ENCODE measurements at places on chromosomes 7 and 10.

DNA sequence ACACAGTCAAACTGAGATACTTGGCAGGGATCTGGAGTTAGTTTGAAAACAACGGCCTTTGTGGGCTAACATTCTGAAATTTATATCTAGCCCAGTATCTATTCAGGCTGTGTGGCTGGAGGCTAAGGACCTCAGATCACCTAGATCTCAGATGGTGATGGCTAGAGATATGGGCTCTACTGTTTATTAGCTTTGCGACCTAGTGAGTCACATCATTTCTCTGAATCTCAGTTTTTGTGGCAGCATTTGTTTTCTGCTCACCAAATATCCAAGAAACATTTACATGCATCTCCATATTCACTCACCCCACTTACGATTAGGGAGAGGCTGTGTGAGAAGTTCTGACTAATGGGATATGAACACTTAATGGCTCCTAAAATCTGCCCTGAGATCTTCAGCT lies 503.9 kb downstream of the KIF20B start:
- DNase-seq = no peak

- no peak for DNase-seq
Measured at GRCh38 chr10:7265396-7266123, 145.3 kb downstream of the SFMBT2 start.

DNA sequence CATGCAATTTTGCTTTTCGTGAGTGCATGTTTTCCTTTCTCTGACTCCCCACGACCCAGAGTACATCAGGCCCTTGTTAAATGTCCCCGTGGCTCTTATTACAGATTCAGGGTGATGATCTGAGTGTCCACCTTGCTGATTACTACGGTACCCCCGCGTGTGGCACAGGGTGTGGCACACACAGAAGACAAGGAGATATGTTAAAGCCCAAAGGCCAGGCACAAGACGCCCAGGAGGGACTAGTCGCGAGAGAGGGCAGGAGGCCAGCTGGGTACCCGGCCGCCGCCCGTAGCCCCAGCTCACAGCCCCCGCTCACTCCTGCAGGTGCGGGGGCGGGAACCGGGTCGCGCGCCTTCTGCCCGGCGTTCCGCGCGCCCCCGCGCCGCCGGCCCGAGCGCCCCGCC lies 281 bp upstream of the EXOC6 start:
- no peak for DNase-seq

- DNase-seq = no peak
Measured at GRCh38 chr7:28410628-28411531, 1.4 kb upstream of the CREB5 start.

DNA sequence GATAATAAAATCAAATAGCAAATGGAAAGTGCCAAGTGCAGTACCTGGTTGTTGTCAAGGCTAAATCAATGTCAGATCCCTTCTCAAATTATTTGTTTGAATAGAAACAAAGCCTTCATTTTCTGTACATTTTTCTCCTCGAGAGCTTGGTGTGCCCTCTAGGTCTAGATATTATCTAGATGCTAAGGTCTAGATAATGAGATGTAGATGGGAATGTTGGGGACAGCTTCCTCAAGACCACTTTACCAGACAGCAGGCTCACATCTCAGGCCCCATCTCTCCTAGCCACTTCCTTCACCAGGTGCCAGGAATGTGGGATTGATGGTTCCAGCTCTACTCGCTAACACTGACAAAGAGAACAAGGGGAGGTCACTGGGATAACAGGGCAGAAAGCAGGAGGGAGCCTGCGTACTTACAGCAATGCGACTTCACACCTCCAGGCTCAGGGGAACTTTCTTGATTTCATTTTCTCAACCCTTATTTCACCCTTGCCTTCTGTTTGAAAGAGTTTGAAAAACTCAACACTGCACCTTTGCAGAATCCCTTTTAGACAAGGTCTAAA lies 451.4 kb upstream of the VSTM2A start:
- DNase-seq = no peak

Data from activated CD8-positive, alpha-beta memory T cell treated with anti-CD3 and anti-CD28 coated beads for 1 hour (primary cell).